ENCODE measurements at places on chromosomes 1 and 21.

- DNase-seq = no peak
Observed at GRCh38 chr1:100353988-100354387, 1.7 kb downstream of the CDC14A start.

GRCh38 chr1:108708691-108709660, 3.7 kb upstream of the FNDC7 start:
- DNase-seq = no peak

- DNase-seq = no peak
Observed at GRCh38 chr1:186532466-186532865, 71.6 kb upstream of the PDC start.

DNA sequence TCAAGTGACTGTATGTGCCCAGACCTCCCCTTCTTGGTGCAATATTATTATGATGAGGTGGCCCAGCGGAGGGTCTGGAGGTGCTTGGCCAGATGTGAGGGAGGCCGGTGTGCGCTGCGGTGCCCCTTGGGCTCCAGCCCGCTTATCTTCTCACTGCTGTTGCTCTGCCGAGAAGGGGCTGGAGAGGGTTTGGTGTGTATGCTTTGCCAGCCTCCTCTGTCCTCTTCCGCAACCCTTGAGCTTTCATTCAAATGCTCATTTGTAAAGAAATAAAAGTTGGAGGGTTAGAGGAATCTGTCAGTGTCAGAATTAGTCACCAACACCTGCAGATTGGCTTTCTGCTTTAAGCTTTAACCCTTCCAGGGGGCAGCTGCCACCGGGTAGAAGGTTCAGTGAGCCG, 19.7 kb downstream of the RNF220 start:
- DNase-seq = no peak

DNA sequence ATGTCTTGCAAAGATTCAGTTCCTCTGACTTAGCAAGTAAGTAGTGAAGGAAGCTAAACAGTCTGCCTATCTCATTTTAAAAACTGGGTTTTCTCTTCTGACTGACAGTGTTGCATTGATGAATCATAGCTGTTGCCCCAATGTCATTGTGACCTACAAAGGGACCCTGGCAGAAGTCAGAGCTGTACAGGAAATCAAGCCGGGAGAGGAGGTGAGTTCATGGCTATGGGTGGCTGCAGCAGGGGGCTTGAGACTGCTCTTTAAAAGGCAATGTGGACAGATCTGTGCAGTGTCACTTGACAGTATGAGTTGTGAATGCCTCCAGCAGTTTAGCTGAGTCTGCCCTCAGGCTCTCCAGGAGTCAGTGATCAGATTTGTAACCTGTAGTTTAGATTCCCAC, 46.6 kb downstream of the SMYD2 start:
- DNase-seq = no peak

GRCh38 chr1:67687649-67688048, 2.6 kb downstream of the GADD45A start:
- no peak for DNase-seq

DNA sequence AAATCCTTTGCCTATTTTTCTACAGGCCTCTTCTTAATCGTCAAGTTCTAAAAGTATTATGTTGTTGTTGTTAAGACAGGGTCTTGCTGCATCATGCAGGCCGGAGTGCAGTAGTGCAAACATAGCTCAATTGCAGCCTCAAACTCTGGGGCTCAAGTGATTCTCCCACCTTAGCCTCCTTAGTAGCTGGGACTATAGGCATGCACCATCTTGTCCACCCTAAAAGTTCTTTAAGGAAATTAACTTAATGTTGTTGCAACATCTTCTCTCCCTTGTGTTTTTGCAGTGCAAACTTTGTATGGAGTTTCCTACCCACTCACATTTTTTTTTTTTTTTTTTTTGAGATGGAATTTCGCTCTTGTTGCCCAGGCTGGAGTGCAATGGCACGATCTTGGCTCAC, 4.1 kb upstream of the VHLL start:
- no peak for DNase-seq

GRCh38 chr1:37118790-37119189, 84.5 kb upstream of the GRIK3 start:
- no peak for DNase-seq

DNA sequence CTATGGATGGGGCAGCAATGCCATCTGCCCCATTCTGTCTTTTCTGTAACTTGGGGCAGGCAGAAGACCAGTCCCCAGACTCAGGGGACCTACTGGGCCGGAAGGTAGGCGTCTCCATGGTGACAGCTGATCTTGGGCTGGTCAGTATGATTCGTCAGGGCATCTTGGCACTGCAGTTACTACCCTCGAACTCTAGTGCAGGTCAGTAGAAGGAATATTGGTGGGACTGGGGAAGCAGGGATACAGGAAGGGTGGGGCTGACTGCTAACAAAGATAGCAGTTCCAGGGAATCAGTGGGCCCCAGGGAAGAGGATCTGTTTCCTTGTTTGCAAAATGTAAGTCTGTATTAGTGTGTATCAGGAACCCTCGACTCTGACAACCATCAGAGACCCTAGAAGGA, 26.2 kb downstream of the SZT2 start:
- no peak for DNase-seq

DNA sequence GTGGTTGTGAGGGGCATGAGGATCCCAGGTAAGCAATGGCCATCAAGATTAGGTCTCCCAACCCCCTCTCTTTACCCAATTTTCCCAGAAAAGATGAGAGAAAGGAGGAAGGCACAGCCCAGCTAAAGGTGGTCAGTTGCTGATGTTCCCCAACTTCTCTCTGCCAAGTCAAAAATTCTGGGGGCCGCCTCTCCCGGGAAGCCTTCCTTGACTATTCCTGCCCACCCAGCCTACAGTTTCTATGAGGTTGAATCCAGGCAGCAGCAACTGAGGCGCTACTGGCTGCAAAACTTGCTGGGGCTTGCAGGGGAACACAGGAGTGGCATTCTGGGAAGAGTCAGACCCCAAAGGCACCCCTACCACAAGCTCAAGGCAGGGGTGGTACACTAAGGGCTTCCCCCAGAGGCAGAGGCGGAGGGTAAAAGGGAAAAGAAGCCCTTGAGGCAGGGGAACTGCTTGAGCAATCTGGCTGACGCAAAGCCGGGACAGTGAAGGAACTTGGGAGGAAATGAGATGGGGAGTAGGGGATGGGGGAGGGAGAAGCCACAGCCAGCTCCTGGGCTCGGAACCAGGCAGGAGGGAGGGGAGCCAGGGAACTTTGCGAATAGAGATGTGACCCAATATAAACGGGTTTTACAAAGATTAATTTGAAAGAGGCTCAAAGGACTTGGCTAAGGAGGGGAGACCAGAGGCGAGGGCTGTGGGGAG, 31.2 kb downstream of the SDC3 start:
- peak; percentile 36 for DNase-seq

DNA sequence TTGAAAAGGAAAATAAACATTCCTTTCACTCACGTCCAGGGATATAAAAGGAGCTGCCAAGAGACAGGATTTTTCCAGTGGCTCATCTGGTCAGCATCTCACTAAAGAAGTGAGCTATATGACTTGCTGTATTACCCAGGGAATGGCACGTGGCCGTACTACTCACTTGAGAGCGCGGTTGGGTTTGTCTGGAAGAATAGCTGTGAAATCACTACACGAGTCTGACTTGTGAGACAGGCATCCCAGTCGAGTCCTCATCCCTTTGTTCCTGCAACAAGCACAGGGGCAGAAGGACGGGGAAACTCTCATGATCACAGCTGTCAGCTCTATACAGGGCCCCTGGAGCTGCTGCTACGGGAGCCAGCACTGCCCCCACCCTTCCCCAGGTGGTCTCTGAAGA, 17.7 kb downstream of the RGS8 start:
- no peak for DNase-seq

DNA sequence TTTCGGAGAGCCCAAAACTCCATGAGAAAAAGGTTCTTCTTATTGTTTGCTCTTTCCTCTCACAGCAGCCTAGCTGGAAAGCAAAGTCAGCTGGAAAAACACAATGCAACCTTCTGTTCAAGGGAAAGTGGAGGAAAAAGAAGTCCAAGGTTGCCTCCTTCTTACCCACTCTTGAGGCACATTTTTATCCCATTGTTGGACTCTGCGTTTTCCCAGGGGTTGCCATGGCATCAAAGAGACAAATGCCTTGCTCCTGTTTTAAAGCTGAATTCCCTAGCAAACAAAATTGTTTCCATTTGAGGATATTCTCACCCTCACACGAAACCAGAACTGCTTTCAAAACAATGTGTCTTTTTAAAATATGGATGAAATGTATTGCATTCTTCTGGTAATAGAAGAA, 45.1 kb upstream of the PALMD start:
- DNase-seq = no peak

GRCh38 chr1:180415985-180416633, 86.3 kb downstream of the ACBD6 start:
- DNase-seq = no peak

DNA sequence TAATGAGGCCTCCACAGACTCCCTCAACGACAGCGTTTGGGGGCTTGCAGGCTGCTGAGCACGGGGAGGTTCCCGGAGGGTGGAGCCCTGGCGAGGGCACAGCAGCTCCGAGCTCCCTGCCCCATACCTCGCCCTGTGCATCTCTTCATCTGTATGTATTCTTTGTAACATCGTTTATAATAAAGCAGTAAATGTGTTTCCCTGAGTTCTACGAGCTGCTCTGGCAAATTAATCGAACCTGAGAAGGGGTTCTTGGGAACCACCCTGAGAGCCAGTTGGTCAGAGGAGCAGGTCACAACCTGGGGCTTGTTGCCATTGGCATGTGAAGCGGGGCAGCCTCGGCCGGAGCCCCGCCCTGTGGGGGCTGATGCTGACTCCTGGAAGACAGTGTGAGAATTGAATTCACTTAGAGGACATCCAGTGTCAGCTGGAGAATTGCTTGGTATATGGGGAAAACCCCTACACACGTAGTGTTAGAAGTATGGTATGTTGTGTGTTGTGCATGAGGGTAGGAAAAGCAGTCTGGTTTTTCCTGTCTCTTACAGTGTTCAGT, 11.5 kb downstream of the SLC37A1 start:
- DNase-seq = no peak
